ENCODE measurements at places on chromosomes 1 and 21. TPM values are rescaled to one million over a fixed set of nuclear protein-coding genes. Genes with fewer than 3 reads are reported as not detected.

DNA sequence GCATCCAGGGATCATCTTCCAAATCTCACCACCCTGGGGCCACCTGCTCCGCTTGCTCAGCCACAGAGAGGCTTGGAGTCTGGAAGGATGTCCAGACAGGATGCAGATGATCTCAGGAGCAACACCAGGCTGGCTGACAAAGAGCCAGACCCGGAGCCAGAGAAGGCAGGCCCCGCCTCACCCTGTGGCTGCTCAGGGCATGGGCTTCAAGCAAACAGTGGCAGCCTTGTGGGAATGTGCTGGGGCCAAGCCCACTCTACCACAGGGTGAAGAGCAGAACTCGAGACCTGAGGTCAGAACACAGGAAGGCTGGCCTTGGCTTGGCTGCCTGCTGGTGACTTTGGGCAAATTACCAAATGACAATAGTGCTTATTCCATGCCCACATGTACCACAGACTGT is 45.5 kb downstream of the MRPL37 start:
- no peak for DNase-seq
- H3K36me3 ChIP-seq: peaks cover 38% of the 10 kb centered on the region
- H3K27me3 ChIP-seq: no peaks in the 10 kb centered on the region
- peaks cover 17% of the 10 kb centered on the region for H3K4me1 ChIP-seq
- no peak overlapping the region for H3K4me3 ChIP-seq

DNA sequence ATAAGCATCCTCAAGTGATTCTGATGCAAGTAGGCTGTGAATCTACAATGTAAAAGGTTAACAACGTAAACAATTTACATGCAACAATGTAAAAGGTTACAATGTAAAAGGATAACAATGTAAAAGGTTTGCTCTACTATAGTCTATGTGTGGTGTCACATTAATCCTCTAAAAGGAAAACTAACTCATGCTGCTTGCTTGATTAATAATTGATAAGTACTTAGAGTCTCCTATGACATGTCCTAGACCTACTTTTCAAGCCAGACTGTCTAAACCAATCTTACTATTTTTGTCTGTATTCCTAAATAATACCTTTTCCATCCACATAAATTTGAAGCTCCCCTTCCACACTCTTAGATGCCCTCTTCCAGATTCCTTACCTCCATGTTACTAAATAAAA is 606.8 kb downstream of the LTN1 start:
- H3K4me3 ChIP-seq: no peak overlapping the region
- H3K27me3 ChIP-seq: no peaks in the 10 kb centered on the region
- DNase-seq: no peak

- H3K4me1 ChIP-seq: peaks cover 5% of the 10 kb centered on the region
- no peak overlapping the region for H3K4me3 ChIP-seq
- no peaks in the 10 kb centered on the region for H3K27me3 ChIP-seq
Measured at GRCh38 chr1:25504706-25505595, 38.5 kb upstream of the LDLRAP1 start.

GRCh38 chr1:40072142-40072541 is 24.9 kb downstream of the PPT1 start:
- no peak overlapping the region for H3K27ac ChIP-seq
- H3K36me3 ChIP-seq: peaks cover 98% of the 10 kb centered on the region
- no peak for DNase-seq
- no peak overlapping the region for H3K4me3 ChIP-seq
- no peaks in the 10 kb centered on the region for H3K4me1 ChIP-seq

- H3K4me1 ChIP-seq: no peaks in the 10 kb centered on the region
- no peak overlapping the region for H3K4me3 ChIP-seq
- H3K36me3 ChIP-seq: no peaks in the 10 kb centered on the region
- no peak overlapping the region for H3K27ac ChIP-seq
Measured at GRCh38 chr1:68625624-68626023, 128.7 kb upstream of the DEPDC1 start.

DNA sequence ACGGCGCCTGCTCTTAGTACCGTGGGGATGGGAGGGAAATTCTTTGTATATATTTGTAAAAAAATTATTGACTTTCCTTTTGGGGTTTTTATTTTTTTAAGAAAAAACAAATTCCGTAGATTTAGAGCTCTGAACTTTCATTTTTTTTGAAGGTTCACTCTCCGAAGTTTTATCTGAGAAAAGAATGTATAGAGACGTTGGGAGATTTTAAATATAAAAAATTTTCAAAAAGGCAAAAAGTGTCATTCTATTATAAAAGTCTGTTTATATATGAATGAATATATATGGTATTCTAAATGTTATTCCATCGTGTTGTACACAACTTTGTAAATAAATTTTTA is 2.4 kb downstream of the FOXD3 start:
- peaks cover 65% of the 10 kb centered on the region for H3K4me1 ChIP-seq
- no peak for DNase-seq
- no peak overlapping the region for H3K27ac ChIP-seq
- H3K36me3 ChIP-seq: no peaks in the 10 kb centered on the region

GRCh38 chr1:5481889-5482288 is 510.3 kb downstream of the NPHP4 start:
- no peak for DNase-seq
- H3K27ac ChIP-seq: no peak overlapping the region
- H3K27me3 ChIP-seq: peaks cover 7% of the 10 kb centered on the region
- H3K4me3 ChIP-seq: no peak overlapping the region
- H3K4me1 ChIP-seq: peaks cover 5% of the 10 kb centered on the region

DNA sequence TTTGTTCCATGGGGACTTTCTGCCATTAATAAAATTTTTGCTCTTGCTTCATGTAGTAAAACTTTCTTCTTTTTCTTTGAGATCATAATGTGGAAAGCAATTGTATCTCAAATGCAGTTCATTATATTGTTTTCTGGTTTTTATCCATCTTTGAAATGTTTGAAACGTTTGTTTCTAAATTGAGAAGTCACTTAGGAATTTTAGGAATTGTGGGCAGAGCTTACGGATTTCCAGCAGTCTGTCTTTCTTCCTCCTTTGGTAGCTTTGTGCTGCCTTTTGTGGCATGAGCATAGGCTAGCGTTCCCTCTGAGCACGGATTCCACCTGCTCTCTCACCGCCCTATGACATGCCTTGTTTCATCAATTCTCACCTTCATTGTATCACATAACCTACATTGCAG is 2.9 kb upstream of the ST6GALNAC5 start:
- peaks cover 22% of the 10 kb centered on the region for H3K27me3 ChIP-seq
- no peak overlapping the region for H3K27ac ChIP-seq
- peaks cover 10% of the 10 kb centered on the region for H3K4me1 ChIP-seq
- no peaks in the 10 kb centered on the region for H3K36me3 ChIP-seq
- no peak overlapping the region for H3K4me3 ChIP-seq

- no peak overlapping the region for H3K27ac ChIP-seq
- no peak overlapping the region for H3K4me3 ChIP-seq
- H3K4me1 ChIP-seq: no peaks in the 10 kb centered on the region
- no peaks in the 10 kb centered on the region for H3K36me3 ChIP-seq
- H3K27me3 ChIP-seq: no peaks in the 10 kb centered on the region
Measured at GRCh38 chr1:222084996-222085395, 343.1 kb upstream of the DUSP10 start.

DNA sequence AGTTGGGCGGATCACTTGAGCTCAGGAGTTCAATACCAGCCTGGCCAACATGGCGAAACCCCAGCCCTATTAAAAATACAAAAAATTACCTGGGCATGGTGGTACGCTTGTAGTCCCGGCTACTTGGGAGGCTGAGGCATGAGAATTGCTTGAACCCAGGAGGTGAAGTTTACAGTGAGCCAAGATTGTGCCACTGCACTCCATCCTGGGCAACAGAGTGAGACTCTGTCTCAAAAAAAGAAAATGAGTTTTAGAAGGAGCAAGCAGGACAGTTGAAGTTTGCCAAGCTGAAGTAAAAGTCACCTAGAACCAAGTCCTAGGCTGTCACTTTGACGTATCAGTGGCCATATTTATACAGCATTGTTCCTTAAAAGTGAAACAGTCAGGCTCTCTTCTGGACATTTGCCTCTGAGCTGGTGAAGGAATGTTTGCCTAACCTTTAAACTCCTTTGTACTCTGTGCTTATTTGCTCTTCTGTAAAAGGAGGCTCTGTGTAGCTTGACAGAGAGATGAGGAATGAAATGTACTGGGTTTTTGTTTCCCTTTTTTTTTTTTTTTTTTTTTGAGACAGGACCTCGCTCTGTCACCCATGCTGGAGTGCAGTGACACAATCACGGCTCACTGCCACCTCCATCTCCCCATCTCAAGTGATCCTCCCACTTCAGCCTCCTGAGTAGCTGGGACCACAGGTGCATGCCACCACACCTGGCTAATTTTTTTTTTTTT is 2.8 kb downstream of the RAB4A start:
- peak overlapping the region; percentile 93 for H3K27ac ChIP-seq
- H3K4me1 ChIP-seq: peaks cover 77% of the 10 kb centered on the region
- H3K4me3 ChIP-seq: no peak overlapping the region
- no peaks in the 10 kb centered on the region for H3K36me3 ChIP-seq
- H3K27me3 ChIP-seq: no peaks in the 10 kb centered on the region

- peak; percentile 27 for DNase-seq
- peaks cover 6% of the 10 kb centered on the region for H3K4me1 ChIP-seq
- H3K36me3 ChIP-seq: no peaks in the 10 kb centered on the region
- H3K4me3 ChIP-seq: no peak overlapping the region
Measured at GRCh38 chr1:226827458-226827857, 43.0 kb upstream of the PSEN2 start.

DNA sequence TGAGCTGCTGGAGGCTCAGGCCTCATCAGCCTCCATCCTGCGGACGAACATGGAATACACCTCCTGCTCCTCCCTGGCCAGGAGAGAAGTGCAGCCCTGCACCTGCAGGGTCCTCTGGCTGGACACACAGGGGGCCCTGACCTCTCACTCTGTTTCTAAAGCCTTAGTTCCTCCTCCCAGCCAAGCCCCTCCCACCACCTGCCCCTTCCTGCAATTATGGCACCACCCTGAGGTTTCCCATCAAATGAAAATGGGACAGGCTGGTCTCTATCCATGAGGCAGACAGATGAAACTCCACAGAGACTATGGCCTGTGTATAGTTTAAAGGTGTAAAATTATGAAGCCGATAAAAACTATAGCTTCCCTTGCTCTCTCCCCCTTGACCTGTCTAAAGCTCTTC is 42.6 kb downstream of the CACNA1S start:
- DNase-seq: no peak
- H3K4me1 ChIP-seq: no peaks in the 10 kb centered on the region
- H3K4me3 ChIP-seq: no peak overlapping the region
- H3K27me3 ChIP-seq: peaks cover 11% of the 10 kb centered on the region
- H3K36me3 ChIP-seq: no peaks in the 10 kb centered on the region

GRCh38 chr1:31739346-31739745 is 24.8 kb downstream of the ADGRB2 start:
- H3K36me3 ChIP-seq: peaks cover 5% of the 10 kb centered on the region
- no peak overlapping the region for H3K27ac ChIP-seq
- H3K27me3 ChIP-seq: no peaks in the 10 kb centered on the region
- H3K4me3 ChIP-seq: no peak overlapping the region

DNA sequence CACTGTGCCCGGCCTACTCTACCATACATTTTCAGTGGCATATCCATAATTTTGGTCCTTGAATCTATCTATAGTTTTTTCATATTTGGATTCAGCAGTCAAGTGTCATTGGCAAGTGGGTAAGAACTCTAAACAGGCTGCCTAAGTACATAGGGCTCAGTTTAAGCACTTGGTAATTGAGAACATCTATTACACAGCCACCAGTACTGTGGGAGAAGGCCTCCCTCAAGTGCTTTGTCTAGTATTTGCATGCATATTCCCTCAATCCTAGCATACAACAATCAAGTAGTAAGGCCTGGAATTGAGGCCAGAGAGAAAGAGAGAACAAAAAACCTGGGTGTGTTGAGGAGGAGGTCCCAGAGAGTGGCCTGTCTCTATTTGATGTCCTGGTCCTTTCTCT is 325.2 kb downstream of the USP25 start:
- DNase-seq: no peak
- no peaks in the 10 kb centered on the region for H3K4me1 ChIP-seq
- no peaks in the 10 kb centered on the region for H3K36me3 ChIP-seq
- H3K27me3 ChIP-seq: no peaks in the 10 kb centered on the region
- no peak overlapping the region for H3K4me3 ChIP-seq

GRCh38 chr1:214396330-214396729 is 115.4 kb downstream of the SMYD2 start:
- H3K36me3 ChIP-seq: peaks cover 46% of the 10 kb centered on the region
- no peaks in the 10 kb centered on the region for H3K4me1 ChIP-seq
- no peaks in the 10 kb centered on the region for H3K27me3 ChIP-seq
- DNase-seq: no peak

GRCh38 chr1:39666772-39667171 is 5.1 kb downstream of the NT5C1A start:
- peaks cover 8% of the 10 kb centered on the region for H3K4me1 ChIP-seq
- peaks cover 49% of the 10 kb centered on the region for H3K27me3 ChIP-seq
- no peak overlapping the region for H3K4me3 ChIP-seq
- no peak overlapping the region for H3K27ac ChIP-seq

GRCh38 chr21:36261459-36261858 is 58.5 kb upstream of the MORC3 start:
- peaks cover 61% of the 10 kb centered on the region for H3K36me3 ChIP-seq
- H3K4me3 ChIP-seq: no peak overlapping the region
- no peaks in the 10 kb centered on the region for H3K4me1 ChIP-seq
- no peak overlapping the region for H3K27ac ChIP-seq
- no peaks in the 10 kb centered on the region for H3K27me3 ChIP-seq

- H3K4me3 ChIP-seq: no peak overlapping the region
- H3K27ac ChIP-seq: no peak overlapping the region
- peaks cover 100% of the 10 kb centered on the region for H3K36me3 ChIP-seq
- DNase-seq: peak; percentile 13
- H3K4me1 ChIP-seq: no peaks in the 10 kb centered on the region
Measured at GRCh38 chr21:46543306-46543705, 61.6 kb downstream of the S100B start.

DNA sequence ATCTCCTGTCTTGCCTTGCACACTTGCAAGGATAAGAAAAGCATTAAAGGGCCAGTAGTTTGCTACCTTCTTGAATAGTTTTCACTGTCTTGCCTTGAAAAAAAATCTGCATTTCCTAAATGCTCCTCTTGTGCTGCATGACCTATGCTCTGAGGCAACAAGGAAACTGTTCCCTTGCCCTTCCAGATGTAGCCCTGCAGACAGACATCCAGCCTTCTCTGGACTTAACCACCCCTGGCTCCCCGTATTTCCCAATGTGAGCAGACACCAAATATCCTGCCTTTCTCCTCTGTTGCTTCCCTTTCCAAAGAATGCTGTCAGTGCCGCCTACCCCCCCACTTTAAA is 177.6 kb downstream of the GABPA start:
- DNase-seq: no peak
- H3K4me1 ChIP-seq: peaks cover 33% of the 10 kb centered on the region
- H3K36me3 ChIP-seq: no peaks in the 10 kb centered on the region

The F5 gene
- 2.6 TPM for polyA plus RNA-seq

The SAMD13 gene
- 1.7 TPM for polyA plus RNA-seq

The PPM1J gene
- polyA plus RNA-seq: 0.50 TPM

The MRPL39 gene
- polyA plus RNA-seq: 31.5 TPM

The PCP4L1 gene
- polyA plus RNA-seq: 12.6 TPM

The KIAA1614 gene
- polyA plus RNA-seq: 1.1 TPM

The PM20D1 gene
- 3.6 TPM for polyA plus RNA-seq
